EL (cell line): ENCODE measurements at places on chromosomes 6 and 20.

DNA sequence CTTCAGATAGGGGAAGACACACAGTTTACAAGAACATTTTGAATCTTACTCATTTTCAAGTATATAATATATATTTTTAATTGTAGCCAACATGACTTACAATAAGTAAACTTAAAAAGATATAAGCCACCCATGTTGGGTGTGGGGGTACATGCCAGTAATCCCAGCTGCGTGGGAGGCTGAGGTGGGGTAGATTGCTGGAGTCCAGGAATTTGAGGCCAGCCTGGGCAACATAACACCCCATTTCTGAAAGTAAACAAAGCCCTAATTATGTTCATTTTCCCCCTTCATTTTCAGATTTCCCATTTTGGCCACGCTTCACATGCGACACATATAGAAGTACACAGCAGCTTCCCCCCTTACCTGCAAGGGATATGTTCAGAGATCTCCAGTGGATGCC, 30.5 kb downstream of the SERPINB6 start:
- no peak for DNase-seq

GRCh38 chr6:113457198-113457597, 399.9 kb upstream of the MARCKS start:
- peak; percentile 93 for DNase-seq

GRCh38 chr6:39806278-39806677, 14.1 kb downstream of the DAAM2 start:
- DNase-seq: peak; percentile 45

GRCh38 chr20:25860531-25861150, 164.0 kb upstream of the ZNF337 start:
- no peak for DNase-seq

DNA sequence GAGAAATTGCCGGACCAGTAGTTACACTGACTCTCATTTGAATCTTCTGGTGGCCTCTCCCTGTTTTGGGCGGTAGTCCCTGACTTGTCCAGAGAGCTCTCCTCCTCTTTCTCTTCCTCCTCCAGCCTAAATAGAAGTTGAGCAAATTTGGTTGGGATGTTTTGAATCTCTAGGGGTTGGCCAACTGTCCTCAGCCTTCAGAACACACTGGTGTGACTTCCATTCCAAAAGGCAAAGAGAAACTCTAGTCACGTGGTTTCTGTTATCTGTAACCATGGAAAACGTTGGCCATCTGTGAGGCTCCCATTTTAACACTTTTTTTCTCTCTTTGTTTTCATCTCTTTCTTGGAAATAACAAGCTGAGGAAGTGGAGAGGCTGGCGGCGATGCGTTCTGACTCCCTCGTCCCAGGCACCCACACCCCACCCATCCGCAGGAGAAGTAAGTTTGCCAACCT, 275.3 kb downstream of the TBC1D7 start:
- no peak for DNase-seq

DNA sequence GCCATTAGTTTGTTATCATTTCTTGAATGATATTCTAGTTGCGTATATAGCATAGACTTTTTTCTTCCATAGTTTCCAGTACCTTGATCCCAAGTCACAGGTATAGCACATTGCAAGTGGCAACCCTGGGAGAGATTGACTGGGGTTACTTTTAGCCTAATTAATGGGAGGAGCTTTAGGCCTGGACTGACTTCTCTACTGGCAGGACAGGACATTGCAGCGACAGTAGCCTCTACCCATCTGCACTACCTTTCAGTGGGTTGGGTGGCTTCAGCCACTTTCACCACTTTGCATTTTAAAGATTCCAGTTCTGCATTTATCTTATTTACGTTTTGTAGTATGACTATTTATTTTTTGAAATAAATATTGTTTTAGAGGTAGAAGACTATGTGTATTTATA, 320.3 kb downstream of the RIMS1 start:
- DNase-seq: no peak

DNA sequence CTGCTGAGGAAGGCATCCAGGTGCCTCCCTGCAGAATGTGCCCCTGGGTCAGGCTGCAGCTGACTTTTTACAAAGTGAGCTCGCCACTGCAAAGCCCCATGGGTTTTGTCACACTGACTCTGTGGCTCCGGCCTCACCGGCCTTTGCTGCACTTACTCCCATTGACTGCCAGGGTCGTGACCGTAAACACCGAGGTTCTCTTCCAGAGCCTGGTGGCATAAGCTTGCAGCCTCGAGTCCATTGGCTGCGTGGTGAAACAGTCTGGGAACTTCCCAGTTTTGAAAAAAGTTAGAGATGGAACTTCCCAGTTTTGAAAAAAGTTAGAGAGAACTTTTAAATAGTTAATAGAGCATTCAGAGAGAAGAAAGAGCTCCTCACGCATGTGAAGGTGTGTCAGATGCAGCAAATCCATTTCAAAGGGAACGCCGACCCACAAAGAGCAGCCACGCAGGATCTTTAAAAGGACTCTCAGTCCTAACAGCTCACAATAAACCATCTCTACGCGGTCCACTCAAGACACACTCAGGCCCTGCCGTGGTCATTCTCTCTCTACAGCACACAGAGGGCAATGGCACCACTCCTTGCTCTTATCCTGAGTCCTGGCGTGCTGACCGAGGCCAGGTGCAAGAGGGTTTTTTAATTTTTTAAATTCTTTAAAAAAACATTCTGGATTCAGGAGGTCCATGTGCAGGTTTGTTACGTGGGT, 12.8 kb downstream of the RAMACL start:
- DNase-seq: no peak

DNA sequence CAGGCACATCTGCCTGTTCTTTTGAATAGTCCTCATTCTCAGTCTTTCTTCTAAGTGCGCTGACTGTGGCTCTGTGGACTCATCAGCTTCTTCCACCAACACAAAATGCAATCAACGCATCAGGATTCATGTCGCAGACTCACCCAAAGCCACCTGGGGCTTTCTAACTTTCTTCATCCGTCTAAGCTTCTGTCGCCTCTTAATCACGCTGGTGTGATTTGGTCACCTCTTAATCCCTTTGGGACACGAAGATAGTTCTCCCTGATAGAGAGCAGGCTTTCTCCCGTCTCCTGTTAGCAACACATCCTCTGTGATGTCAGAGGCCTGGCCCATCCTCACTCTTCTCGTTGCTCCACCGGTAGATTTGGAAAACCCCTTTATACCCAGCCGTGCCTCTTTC, 78.0 kb upstream of the FOXQ1 start:
- DNase-seq: no peak

- DNase-seq: no peak
Observed at GRCh38 chr6:134714113-134714512, 235.8 kb downstream of the ALDH8A1 start.

GRCh38 chr20:46004889-46005473, 3.7 kb upstream of the MMP9 start:
- DNase-seq: no peak

DNA sequence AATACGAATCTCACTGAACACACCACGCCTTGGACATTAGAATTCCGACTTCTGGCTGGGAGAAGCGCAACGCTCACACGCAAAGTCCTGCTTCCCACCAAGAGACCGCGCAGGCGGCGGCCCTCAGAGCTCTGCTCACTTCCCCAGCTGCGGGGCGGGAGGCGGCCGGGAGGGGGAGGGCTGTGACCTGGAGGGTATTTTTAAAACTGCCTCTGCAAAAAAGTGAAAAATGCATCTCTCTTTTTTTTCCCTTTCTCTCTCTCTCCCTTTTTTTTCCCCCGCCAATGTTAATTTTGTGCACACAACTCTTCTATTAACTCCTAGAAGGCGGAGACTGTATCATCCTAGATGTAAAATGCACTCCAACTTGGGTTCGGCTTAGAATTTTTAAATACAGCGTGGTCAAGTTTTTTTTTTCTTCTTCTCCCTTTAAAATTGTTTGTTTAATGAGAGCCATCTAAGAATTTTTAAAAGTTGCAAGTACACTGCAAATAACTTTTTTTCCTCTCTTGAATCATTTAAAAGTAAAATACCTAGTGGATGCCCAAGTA, 66.4 kb downstream of the STX11 start:
- DNase-seq: no peak

GRCh38 chr6:159357211-159357915, 188.2 kb downstream of the FNDC1 start:
- DNase-seq: no peak

- DNase-seq: no peak
Observed at GRCh38 chr6:52640170-52640569, 30.7 kb upstream of the TMEM14A start.

- DNase-seq: no peak
Observed at GRCh38 chr20:15918631-15919030, 654.6 kb downstream of the KIF16B start.

DNA sequence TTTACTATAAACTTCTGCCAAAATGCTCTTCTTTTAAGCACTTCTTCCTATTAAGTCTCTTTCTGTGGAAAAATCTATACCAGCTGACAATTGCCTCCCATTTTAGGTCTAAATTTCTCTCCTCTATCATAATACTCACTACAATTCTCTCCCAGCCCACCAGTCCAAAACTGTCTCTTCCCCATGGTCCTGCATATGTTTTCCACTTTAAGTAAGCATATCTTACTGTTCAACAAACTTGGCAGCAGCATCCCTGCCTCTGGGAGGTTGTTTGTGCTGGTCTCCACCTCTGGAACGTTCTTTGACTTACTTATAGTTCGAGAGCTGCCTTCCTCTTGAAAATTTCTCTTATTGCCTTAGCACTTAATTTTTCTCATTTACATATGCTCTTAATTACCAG, 180.5 kb downstream of the COL12A1 start:
- no peak for DNase-seq

- no peak for DNase-seq
Observed at GRCh38 chr6:165110860-165111259, 198.5 kb downstream of the C6orf118 start.

- DNase-seq: peak; percentile 7
Observed at GRCh38 chr6:47741807-47742206, 40.0 kb upstream of the OPN5 start.

DNA sequence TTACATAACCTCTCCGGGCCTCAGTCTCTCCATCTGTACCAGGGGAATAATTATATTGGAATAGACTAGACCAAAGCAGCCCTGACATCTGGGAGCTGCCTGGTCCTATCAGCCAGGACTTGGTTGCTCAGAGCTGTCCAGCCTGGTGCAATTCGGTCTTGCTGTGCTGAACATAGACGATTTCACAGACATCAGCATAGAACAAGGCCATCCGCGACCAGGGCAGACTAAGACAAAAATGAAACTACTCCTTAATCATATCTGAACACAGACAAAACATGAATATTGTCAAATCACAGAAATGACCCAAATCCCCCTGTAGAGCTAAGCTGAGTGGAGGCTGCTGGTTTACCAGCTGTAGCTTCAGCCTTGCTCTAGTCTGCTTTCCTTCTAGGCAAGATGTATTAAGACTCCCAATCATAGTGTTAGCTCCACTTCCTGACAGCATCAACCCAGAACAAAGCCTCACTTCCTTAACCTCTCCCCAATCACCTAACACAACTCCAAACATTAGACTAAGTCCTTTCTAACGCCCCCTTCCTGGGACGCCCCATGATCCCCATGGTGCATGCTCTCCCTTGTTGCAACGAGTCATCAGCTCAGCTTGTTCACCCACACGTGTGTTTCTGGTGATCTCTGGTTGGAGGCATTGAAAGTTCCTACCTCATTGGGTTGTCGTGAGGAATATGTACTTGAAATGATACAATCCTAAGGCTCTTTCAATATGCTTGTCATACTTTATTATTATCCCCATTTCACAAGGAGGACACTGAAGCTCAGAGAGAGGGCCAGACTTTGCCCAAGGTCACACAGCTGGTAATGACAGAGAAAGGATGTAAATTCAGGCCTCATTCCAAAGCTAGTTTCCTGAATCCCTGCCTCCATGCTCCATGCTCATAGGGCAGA, 3.5 kb upstream of the MAPK13 start:
- peak; percentile 72 for DNase-seq

DNA sequence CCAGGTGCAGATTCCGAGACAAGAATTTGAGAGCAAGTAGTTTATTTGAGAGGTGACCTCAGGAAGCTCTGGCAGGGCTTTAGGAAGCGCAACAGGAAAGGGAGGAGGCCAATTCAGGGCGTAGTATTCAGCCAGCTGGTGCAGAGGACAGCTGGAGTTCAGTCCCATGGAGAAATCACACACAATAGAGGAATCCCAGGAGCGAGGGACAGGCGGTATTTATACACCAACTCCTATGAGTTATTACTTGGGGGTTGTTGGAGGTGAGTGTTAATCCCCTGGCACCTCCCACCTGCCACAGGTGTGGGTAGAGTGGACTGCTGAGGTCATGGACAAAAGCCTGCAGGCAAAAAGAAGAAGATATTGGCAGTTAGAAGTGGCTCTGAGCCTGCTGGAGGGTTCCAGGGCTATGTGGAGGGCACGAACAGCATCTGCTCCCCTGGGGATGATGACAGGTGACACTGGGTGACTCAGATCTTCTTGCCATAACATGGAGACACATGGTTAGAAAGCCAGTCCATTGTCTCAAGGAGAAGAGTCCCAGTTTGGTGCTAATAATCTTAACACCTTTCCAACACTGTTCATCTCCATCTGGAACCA, 13.9 kb upstream of the SULF2 start:
- no peak for DNase-seq

DNA sequence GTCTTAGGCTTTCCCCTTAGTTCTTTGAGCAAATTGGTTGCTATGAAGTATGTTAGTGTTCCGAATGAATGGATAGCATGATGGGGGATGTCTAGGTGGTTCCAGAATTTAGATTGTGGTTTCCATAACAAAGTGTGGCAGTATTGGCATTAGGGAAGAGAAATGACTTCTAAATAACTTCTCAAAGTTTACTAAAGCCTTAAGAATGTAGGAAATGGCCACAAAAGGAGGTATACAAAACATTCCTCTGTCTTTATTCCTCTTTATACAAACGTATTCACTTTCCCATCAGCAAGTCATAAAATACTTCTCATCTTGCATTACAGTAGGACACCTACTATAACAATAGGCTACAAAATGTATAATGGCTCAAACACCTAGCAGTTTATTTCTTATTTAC, 279.6 kb downstream of the ESR1 start:
- DNase-seq: peak; percentile 50

DNA sequence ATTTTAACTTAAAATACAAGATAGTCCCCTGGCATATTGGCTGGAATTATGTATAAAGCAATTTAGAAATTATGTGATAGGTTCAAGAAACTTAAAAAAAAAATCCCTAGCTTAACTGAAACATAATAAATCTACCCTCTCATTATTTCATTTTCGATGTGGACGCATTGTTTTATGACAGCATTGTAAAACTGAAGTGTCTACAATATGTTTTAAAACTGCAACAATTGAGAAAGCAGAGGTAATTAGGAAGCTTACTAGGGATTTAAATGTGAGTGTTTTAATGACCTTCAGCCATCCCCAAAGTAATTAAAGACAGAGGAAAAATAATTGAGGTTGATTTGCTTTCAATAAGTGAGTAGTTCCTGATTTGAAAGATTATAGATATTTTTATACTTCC, 776.0 kb downstream of the TBC1D32 start:
- DNase-seq: no peak

DNA sequence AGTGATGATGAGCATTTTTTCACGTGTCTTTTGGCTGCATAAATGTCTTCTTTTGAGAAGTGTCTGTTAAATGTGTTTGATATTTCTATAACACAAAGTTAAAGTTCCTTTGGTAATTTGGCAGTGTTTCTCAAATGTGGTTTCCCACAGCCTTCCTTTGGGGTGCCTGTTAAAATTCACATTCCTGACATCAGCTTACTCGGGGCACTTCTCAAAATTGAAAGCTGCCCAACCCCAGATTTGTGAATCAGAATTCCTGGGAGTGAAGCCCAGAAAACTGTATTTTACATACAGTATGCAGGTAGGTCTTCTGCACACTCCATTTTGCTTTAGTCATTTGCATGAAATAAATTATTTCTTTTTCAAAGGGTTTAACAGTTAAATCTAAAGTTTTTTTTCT, 207.9 kb downstream of the GMPR start:
- DNase-seq: peak; percentile 33

- DNase-seq: no peak
Observed at GRCh38 chr6:159578629-159579028, 114.4 kb downstream of the SOD2 start.
